ENCODE measurements at places on chromosomes 7 and 10.

GRCh38 chr7:143027032-143027431 lies at the start of gene OR9A2:
OR9A2 (minus strand) TSS chr7:143027132; CDS start chr7:143027132, 0 bp downstream.
- no peak for DNase-seq

DNA sequence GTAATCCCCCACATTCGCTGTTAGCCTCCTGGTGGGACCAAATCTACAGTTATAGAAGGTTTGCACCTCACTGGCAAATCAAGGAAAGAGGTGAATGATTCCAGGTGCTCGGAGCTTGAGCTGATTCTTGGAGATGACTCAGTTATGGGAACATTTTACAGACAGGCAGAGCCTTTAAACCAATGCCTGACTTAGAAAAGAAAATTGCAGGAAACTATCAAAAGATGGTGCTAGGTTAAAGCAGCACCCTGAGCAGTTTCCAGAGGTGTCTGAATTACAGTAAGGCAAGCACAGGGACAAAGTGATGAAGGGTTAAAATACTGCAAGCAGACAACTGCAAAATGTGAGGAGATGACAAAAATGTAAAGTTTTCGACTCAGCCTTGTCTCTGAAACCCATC lies 2.9 kb downstream of the LRRTM3 start:
- DNase-seq = peak; percentile 39

DNA sequence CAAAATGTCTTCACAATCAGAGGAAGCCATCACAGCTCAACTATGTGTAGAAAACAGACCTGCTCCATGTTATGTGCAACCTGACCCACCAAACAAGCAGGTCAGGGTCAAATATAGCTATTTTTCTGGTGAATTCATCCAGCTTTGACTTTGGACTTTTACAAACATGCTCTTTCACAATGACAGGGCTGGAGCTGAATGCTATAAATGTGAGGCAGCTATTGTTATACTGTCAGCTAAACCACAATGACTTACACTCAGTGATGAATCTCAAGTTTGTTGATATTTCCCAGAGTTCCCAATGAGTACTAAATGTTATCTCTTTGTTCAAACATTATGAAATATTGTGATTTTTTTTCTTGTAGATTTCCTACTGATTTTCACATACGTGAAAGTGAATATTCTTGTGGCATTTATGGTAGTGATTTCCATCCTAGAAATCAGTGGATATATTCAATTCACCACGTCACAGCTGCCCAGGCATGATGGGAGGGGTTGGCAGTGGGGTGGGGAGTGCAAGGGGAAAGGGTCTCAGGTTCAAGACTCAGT lies 2.5 kb upstream of the ITIH2 start:
- peak; percentile 60 for DNase-seq

DNA sequence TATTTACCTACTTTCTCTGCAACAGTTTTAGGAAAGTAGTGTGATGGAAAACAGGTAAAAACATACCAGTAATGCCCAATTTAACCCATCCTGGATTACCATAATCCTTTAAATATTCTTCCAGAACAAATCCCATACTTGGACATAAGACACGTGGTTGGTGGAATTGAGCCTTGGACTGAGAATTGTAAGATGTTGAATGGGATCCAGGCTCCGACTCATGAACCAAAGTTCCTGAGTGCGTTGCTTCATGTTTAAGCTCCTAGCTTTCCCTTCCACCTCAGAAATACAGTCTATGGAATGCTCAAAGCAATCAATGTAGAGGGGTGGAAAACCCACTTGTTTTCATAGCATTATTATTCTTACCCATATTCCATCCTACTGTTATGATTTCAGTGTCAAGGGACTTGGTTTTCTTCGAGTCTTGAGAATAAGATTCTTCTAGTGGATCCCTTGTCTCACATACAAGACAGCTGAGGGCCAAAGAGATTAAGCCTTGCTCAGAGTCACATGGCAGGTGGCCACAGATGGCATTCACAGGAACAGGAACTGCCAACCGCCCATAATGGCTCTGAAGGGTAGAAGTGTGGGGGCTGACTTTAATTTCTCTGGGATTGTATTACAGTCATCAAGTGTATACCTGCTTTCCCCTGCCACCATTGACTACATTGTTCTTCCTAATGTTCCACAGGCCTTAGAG lies 171.2 kb downstream of the GFRA1 start:
- DNase-seq = no peak

DNA sequence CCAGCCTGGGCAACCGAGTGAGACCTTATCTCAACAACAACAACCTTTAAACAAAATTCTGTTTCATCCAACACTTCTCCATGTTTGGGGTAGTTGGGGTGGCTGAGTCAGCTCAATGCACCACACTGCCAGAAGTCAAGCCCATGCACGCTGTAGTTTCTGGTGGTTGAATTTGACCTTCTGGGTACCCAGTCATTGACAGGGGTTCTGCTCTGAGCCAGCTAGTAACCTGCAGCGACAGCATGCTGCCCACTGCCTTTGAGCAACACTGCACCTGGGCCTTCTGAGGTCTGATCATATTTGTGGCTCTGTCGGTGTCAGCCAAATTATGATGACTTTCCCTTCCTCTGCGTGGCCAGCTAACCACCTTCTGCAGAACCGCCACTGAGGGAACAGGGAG lies 84.6 kb upstream of the ZNF438 start:
- DNase-seq = no peak

DNA sequence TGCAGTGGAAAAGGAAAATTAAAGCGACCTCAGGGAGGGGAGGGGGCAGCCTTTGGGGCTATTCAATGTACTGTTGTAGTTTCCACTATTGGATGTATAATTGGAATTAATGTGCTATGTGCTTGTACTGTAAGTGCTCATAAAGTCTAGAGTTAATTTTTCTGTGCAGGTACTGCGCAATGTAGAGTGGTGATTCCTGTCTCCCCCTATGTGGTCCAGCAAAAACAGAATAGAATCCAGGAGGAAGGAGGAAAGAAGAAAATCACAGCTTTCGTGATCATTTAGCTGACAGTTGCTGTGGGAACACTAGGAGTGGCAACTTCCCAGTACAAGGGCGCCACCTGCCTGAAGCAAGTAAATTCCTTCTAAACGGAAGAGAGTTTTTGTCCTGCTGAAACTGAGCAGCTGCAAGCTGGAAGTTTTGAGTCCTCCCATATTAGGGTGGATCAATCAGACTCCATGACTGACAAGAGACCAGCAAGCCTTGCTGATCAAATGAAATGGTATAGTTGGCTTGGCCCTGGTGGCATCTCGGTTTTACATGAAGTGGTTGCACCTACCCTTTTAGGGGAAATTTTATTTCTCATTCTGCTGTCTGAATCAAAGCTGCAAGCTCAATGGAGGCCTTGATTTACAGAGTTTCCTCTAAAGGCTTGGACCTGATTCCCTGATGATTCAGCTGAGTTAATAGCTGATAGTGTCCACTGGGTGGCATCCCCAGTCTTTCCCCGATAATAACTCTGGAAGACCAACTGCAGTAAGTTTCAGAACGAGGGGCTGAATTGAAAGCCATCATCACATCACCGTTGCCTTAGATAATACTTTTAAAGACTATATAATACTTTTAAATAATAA lies 299.8 kb downstream of the HGF start:
- peak; percentile 70 for DNase-seq

DNA sequence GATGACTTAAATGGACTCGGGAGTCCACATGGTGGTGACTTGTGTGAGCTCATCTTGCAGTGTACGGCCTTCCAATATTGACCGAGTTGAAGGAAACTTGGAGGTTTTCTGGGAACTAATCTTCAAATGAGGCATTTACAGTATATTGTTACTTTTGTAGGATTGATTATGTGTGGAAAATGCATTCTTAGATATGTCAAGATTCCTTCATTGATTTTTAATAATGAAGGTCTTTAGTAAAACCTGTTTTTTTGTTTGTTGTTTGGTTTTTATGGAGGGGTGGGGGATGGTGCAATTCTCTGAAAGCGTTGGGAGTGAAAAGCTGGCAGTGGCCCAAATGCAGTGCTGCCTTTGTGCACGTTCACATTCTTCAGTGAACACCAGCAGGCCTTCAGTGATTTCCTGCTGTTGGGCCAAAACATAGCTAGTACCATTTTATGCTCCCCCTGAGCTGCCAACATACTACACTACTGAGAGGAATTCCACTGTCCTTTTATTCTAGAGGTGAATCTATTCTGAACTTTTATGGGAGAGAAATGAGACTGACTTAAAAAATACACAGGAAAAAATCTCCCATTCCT lies 50.4 kb downstream of the CCNY start:
- peak; percentile 63 for DNase-seq

DNA sequence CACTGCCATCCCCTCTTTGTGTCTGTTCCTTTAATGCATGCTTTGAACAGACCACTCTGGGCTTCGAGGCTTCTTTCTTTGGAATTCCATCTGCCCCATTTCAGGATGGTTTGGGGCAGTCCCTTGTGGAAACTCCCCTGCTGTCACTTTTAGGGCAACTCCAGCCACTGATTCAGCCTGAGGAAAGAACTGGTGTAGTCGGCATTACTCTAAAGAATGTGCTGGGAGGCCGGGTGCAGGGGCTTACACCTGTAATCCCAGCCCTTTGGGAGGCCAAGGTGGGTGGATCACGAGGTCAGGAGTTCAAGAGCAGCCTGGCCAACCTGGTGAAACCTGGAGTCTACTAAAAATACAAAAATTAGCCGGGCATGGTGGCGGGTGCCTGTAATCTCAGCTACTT lies 358.1 kb upstream of the NUPR2 start:
- no peak for DNase-seq

- DNase-seq = no peak
These were observed 47.6 kb upstream of the FMC1 start for GRCh38 chr7:139293534-139293933.

- no peak for DNase-seq
These were observed 24.4 kb upstream of the C10orf67 start for GRCh38 chr10:23368816-23369640.

- DNase-seq = no peak
These were observed 6.7 kb downstream of the CALN1 start for GRCh38 chr7:72405418-72405817.

DNA sequence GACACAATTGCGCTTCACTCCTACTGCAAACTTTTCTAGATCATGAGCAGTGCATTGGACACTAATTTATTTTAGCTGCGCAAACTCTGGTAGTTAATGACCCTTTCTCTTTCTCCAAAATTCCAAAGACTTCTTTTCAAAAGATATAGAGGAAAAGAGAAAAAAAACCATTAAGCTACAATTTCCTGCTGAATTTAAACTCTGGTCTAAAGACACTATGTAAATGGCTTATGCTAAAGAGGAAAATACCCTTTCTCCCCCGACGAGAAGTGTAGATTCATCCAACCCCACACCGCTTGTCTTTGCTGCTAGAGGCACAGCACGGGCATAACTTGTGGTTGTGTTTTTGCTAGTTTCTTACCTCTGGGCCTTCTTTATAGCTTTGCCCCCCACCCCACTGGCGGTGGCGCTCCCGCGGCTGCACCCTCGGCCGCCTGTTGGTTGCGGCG lies 84.1 kb downstream of the SNX10 start:
- no peak for DNase-seq

GRCh38 chr7:102991077-102991539 lies 78.3 kb downstream of the LRRC17 start:
- DNase-seq = peak; percentile 31

- peak; percentile 95 for DNase-seq
These were observed 23.6 kb upstream of the SEMA3C start for GRCh38 chr7:80942261-80943041.

DNA sequence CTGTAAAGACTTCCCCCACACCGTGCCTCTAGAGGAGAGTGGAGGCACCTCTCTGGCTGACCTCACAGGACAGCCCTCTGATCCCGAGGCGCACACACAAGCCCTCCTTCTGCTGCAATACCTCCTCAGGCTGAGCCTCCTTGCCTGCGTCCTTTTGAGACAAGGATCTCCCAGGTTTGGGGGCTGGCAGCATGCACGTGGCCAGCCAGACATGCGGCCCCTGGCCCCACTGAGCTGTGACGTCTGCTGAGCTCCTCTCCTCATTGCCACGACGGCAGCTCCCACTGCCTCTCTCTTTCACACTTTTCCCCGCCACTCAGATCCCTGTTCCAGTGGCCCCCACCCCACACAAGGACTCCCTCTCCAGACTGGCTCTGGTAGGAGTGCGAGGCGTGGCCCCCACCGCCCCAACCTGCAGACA lies 12.2 kb upstream of the DNAAF5 start:
- DNase-seq = no peak

DNA sequence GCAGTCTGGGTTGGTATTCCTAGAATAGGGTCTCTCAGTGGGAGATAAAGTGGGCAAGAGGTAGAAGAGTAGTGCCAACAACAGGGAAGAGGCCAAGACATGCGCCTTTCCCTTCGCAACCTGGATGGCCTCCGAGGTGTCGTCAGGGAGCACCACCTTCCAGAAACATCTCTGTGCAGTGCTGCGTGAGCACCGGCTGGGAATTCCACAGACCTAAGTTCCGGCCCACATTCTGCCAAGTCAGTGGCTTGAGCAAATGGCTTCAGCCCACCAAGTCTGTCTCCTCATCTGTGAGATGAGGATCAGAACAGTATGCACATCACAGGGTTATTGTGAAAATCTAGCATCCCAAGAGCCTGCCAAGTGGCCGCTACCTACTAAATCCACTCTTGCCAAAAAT lies 40.6 kb downstream of the CCDC3 start:
- no peak for DNase-seq

DNA sequence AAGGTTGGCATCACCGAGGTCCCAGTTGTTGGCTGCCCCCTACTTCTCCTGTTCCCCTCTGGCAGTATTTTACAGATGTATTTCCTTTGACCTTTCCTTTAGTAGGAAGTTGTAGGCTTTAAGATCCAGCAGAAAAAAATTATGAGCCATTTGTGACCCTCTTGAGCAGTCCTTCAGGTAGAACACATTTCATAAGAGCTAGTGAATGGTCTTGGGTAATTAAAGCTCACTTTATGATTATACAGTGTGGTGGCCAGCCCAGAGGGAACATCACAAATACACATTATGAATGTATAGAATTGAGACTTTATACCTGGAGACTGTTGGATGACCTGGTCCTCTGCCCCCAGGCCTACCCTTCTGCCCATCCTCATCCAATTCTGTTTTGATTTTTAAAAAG lies 57.0 kb downstream of the KAT6B start:
- no peak for DNase-seq

DNA sequence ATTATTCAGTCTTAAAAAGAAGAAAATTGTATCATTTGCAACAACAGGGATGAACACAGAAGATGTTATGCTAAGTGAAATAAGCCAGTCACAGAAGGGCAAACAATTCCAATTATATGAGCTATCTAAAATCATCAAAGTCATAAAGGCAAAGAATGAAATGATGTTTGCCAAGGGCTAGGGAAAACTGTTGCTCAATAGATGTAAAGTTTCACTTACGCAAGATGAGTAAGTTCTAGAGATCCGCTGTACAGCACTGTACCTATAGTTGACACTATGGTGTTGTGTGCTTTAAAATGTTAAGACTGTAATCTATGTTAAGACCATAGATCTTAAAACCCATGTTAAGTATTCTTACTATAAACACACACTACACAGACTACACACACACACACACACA lies 904.6 kb upstream of the LRRN3 start:
- DNase-seq = peak; percentile 73

DNA sequence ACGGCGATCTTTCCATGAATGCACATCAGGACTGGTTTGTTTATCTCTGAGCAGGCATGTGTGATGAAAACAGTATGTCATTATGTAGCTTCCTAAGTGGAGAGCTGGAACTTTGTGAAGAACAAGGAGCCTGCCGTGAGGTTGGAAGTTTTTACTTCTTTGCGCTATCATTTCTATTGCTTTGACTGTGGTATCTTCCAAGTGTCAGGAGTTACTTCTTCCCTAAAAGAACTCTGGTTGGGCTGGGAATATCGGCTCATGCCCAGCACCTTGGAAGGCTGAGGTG lies 167.4 kb upstream of the AHR start:
- no peak for DNase-seq
